ENCODE measurements at places on chromosomes 11 and 22. TPM values are rescaled to one million over a fixed set of nuclear protein-coding genes. Genes with fewer than 3 reads are reported as not detected.

GRCh38 chr11:102620818-102621561 lies 4.1 kb downstream of the MMP20 start:
- peak; percentile 91 for DNase-seq

DNA sequence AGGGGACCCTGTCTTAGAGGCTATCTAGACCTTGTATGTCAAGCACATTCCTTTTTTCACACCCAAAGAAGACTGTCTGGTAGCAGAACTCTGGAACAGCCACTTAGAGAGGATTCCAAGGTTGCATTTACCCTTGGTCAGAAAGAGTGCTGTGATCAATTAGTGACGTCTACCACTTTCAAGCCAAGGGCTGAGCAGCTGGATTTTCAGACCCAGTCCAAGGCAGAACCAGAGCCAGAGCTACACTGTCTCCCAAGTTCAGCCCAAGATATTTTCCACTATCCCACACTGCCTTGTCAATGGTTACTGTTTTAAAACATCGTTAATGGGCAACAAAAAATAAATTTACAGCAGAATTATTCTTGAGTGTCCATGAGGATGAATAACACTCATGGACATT lies 24.0 kb downstream of the ABCC8 start:
- no peak for DNase-seq

GRCh38 chr11:26621132-26621531 lies 49.1 kb upstream of the MUC15 start:
- DNase-seq: peak; percentile 25

- no peak for DNase-seq
Observed at GRCh38 chr11:110497231-110497978, 67.7 kb downstream of the FDX1 start.

- DNase-seq: no peak
Observed at GRCh38 chr11:133697161-133697560, 148.2 kb downstream of the SPATA19 start.

DNA sequence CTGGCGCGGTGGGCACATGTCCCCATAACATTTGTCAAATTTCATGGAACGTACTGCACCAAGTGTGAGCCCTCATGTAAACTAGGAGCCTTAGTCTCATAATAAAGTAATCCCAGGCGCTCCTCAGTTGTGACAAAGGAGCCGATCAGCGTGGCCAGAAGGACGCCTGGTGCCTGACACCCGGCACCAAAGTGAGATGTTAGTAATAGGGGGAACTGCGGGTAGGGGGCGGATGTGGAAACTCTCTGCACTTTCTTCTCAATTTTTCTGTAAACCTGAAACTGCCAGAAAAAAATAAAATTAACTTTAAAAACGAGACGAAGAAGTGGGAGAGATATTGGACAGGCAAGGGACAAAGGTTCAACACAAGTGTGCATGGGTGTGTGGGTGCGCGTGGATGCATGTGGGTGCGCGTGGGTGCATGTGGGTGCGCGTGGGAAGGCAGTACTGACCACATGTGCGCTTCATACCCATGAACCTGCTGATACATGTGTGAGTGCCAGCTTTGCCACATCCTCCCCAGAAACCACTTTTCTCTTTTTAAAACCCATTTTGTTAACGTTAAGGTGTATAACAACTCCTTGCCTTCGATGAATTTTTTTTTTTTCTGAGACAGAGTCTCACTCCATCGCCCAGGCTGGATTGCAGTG lies 55.4 kb upstream of the LINC01488 start:
- no peak for DNase-seq

GRCh38 chr11:60781286-60781980 lies 3.7 kb upstream of the MS4A10 start:
- no peak for DNase-seq

GRCh38 chr11:8567602-8568198 lies 26.3 kb downstream of the STK33 start:
- DNase-seq: peak; percentile 4

DNA sequence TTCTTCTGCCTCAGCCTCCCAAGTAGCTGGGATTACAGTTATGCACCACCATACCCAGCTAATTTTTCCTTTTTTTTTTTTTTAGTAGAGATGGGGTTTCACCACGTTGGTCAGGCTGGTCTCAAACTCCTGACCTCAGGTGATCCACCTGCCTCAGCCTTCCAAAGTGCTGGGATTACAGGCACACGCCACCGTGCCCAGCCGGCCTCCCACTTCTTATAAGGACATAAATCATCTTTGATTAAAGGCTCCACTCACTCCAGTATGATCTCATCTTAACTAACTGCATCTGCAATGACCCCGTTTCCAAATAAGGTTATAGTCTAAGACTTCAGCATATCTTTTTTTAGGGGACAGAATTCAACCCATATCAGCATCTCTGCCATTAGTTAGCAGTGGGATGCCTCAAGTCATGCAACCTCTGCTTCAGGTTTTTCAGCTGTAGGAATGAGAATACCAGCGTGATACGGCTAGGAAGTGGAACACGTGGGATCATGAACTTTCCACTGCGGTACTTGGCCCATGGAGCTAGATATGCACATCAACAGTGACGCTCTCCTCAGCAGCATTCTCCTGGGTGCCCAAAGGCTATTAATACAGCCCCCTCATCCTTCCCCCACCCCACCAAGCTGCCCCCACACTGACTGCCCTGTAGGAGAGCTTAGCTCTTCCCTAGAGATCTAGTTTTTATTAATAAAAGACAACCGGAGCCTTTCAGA lies 41.4 kb downstream of the MCHR1 start:
- DNase-seq: no peak

- no peak for DNase-seq
Observed at GRCh38 chr11:473962-474785, 24.1 kb downstream of the PTDSS2 start.

DNA sequence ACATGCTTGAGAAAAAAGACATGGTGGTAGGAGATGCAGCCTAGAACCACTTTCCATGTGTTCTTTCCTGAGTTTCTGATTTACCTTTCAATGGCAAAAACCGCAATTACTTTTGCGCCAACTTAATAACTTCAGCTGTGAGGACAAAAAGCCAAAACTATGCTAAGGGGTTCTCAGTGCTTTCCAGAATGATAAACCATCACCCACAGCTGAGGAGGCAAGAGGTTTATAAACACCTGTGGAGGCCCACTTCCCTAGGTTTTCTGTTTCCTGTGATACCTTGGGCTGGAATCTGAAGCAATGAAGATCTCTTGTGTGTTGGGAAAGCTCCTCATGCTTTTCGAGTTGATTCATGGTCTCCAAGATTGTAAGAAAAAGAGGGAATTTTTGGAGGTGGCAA lies at the start of gene OOSP4A:
OOSP4A (plus strand) TSS at position 301 of the 400 bp plus-strand sequence; CDS start at position 301, 0 bp downstream.
- DNase-seq: no peak

- no peak for DNase-seq
Observed at GRCh38 chr11:108743851-108744250, 79.0 kb downstream of the DDX10 start.

GRCh38 chr11:86181379-86181778 lies 63.2 kb upstream of the EED start:
- DNase-seq: no peak

DNA sequence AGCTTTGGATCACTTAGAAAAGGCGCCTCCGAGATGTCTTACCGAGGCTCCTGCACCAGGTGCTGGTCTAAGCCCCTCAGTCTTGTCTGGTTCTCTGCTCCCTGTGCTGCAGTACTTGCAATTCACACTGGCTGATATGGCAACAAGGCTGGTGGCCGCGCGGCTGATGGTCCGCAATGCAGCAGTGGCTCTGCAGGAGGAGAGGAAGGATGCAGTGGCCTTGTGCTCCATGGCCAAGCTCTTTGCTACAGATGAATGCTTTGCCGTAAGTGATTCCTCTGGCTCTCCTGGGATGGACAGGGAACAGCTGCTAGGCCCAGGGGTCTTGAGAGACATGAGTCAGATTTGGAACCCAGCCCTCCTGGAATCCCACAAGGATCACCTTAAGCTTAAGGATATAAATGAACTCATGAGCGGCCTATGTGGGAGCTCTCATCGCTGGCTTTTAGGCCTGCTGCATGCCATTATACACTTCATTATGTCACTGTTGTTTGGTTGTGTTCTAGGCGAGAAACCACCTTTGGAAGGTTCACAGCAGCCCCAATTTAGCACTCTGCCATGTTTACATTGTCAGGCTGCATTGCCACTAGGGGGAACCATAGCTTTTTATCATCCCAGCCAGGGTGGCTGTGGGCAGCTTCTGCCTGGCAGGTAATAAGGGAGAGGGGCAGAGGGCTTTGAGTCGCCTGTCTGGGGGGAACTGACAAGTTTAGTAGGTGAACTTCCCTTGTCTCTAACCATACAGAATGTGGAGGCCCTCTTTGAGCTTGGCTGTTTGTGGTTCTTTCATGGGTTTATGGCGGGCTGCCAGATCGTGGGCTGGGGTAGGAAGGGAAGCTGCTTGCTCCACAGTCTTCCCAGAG lies 8.5 kb downstream of the ACAD8 start:
- no peak for DNase-seq

ZNF215 gene
- total RNA-seq: 6.5 TPM

GRIA4 gene
- 12.2 TPM for total RNA-seq

FIBIN gene
- 26.4 TPM for total RNA-seq

MMP7 gene
- 2.6 TPM for total RNA-seq

RBM4 gene
- 118 TPM for total RNA-seq

TP53I11 gene
- total RNA-seq: 25.8 TPM

Measured in fibroblast of villous mesenchyme (primary cell).